ENCODE measurements at places on chromosomes 12 and 14. TPM values are rescaled to one million over a fixed set of nuclear protein-coding genes. Genes with fewer than 3 reads are reported as not detected.

KRT72 gene
- total RNA-seq, result not detected

RPGRIP1 gene
- total RNA-seq, result not detected

- no peak for DNase-seq
Observed at GRCh38 chr12:34600592-34601462, 578.5 kb downstream of the ALG10 start.

GRCh38 chr12:49219417-49220026 is 30.6 kb upstream of the TUBA1A start:
- DNase-seq, result no peak

- DNase-seq, result no peak
Observed at GRCh38 chr14:35122696-35123387, 490 bp downstream of the PRORP start.

GRCh38 chr14:61475316-61475715 is 153.9 kb downstream of the PRKCH start:
- no peak for DNase-seq

DNA sequence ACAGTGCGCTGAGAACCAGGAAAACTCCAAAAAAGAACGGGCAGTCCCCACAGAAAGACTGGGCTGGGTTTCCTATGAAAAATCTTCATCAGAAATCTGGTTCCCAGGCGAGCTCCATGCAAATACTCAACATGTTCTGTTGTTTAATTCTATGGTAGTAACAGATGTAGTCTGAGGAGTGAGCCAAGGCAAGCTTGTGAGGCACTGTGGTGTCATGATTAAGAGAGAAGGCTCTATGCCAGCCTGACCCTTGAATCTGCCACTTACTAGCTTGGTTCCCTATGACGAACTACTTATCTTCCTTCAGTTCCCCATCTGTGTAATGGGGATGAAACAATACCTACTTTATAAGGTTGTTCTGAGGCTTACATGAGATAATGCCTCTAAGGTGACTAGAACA is 10.7 kb downstream of the POMT2 start:
- DNase-seq, result no peak

DNA sequence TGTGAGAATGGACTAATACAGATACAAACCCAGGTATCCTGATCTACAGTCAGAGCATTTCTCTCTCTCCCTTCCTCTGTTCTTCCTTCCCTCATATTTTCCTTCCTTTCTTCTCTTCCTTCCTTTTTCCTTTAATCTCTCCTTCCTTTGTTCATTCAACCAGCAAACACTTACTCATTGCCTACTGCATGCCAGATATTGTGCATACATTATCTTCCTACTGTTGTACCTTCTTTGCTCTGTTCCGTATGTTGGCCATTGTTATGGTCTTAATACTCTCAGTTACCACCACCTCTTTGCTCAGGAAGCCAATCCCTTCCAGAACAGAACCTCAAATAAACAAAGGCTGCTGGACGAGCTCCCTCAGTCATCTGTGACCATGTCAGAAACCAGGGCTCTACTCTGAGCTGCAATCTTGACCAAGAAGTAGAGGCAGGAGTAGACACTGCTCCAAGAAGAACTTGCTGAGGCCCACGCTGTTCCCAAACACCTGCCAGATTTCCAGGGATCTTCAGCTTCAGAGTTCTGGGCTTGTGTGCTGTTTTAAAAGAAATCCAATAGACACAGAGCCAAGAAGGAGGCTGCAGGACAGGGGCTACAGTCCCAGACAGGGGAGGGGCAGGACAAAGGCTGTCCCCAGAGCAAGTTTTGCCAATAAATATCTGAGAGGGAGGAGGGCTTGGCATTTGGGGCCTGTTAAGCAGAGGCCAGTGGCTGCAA is 526.7 kb upstream of the TBX3 start:
- DNase-seq, result no peak

GRCh38 chr14:45373877-45374276 is 120.9 kb upstream of the MIS18BP1 start:
- DNase-seq, result no peak

Data from esophagus squamous epithelium (tissue), 5 donors.